Testis (tissue), 5 donors: ENCODE measurements at places on chromosomes 3 and 15. TPM values are rescaled to one million over a fixed set of nuclear protein-coding genes. Genes with fewer than 3 reads are reported as not detected.

- peak; percentile 89 for DNase-seq
Observed at GRCh38 chr3:52220380-52221026, 4.9 kb downstream of the TLR9 start.

DNA sequence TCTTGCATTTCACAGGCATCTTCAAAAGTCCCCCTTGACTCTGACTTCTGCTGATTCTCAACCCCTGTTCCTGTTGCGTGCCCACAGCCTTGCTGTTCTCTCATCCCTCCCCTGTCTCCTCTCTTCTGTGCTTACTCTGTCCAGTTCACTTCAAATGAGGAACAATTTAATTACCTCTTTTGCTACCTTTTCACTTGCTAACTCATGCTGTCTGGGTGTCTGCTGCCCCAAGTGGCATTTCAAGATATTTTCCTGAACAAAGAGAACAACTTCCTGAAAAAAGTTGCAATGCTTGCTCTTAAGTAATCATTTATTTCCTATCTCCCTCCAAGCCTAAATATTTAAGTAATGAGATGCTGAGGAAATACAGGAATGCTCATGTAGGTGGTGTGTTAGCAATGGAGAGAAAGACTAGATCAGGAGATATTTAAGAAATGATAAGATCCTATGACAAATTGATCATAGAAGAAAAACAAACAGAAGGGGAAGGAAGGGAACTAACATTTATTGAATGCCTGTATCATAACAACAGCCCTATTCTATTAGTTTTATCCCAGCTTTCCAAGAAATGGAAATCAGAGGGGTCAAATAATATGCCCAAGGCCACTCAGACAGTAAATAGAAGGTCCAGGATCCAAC is 42.2 kb downstream of the SV2B start:
- DNase-seq, result no peak

GRCh38 chr3:128316481-128316891 is 150.2 kb downstream of the DNAJB8 start:
- peak; percentile 70 for DNase-seq

DNA sequence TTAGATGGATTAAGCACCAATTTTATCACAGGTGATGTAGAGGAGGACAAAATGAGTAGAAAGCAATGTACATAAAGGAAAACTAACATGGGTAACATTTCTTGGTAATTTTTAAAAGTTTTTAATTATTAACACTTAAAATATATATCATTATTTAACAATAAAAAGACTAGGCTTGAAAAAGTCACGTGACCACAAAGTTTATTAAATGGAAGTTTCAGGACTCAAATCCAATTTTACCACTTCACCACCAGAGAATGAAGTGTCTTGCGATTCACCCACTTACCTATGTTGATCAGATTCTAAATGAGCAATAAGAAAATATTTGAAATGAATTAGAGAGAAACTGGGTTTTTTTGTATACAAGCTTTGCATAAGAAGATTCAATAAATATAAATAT is 721.3 kb downstream of the GBE1 start:
- no peak for DNase-seq

Gene ECE2
- 1.1 TPM for polyA plus RNA-seq

GRCh38 chr3:132966374-132966773 is 71.8 kb upstream of the TMEM108 start:
- DNase-seq, result no peak

Gene GP5
- polyA plus RNA-seq, result not detected

DNA sequence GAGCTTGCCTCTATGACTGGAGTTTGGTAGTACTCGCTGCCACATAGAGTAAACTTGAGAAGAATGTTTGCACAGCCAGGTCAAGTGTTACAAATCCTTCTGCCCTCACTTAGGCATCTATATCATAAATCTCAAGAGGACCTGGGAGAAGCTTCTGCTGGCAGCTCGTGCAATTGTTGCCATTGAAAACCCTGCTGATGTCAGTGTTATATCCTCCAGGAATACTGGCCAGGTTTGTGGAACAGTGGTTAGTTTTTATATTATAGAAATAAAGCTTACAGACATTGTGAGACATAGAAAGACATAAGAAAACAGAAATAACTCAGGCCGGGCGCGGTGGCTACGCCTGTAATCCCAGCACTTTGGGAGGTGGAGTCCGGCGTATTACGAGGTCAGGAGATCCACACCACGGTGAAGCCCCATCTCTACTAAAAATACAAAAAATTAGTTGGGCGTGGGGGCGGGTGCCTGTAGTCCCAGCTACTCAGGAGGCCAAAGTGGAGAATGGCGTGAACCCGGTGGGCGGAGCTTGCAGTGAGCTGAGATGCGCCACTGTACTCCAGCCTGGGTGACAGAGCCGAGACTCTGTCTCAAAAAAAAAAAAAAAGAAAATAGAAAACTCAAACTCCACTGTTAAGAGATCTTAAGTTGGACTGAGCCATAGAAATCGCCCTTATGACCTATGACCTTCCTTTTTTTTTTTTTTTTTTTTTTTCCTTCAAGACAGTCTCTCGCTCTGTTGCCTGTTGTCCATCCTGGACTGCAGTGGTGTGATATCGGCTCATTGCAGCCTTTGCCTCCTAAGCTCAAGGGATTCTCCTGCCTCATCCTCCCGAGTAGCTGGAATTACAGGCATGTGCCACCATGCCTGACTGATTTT is 2.2 kb downstream of the RPSA start:
- no peak for DNase-seq

DNA sequence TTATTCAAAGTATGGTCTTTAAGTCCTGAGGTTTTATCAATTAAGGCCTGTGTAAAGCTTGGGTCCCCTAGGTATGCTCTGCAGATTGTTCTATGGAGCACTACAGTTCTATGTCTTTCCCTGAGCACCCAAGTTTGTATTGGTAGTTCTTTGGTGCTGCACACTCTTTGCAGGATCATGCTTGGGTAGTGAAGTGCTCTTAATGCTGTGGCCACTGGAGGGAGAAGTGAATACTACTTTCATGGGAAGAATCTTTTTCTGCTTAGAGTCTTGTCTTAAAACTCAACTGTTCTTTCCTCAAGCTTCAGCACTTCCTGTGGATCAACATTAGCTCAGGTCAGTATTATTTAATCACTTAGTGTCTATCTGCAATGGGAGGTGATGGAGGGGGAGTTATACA is 93.6 kb upstream of the CFAP20DC start:
- DNase-seq, result no peak
